ENCODE measurements at places on chromosomes 6 and 20.

DNA sequence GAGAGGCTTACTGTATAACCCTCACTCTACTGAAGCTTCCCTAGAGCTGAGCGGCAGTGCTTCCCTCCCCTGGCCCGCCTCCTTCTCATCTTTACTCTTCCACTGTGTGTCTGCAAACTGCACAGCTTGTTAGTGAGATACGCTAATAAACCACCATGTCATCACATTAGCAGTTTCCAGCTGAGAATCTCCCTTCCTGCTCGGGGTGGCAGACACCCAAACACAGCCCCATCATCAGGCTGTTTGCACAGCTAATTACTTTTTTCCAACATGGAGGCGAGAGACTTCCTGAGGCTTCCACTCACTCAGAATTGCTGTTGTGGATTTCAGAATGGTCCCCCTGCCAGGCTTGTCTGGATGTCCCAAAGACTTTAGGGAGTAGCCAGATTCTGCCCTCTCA, 444.9 kb upstream of the SULF2 start:
- DNase-seq = no peak

GRCh38 chr6:150169609-150170008, 26.8 kb downstream of the PPP1R14C start:
- peak; percentile 42 for DNase-seq

DNA sequence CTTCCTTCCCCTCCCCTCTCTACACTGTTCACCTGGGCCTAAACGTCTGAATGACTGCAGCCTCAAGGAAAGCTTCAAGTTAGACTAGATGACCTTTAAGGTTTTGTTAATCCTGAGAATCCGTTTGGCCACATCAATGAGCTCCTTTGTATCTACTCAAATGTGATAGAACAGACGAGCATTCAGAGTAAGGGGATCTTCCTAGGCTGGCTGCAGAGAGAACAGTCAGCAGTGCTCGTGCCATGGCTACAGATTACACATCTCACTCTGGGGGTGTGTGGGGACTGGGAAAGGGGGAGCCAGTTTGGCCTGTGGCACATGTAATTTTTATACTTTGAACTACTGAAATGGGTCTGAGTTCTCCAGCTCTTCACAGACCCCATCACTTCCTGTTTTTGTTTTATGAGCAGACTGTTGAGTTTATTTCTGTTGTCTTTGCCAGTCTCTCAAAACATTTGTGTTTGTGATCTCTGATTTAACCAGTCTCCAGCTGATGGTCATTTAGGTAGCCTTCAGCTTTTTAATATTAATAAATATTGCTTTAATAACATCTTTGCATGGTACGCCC, 50.9 kb downstream of the KCNS1 start:
- DNase-seq = no peak

- DNase-seq = no peak
Observed at GRCh38 chr6:43973357-43973756, 153.9 kb downstream of the MRPL14 start.
